ENCODE measurements at places on chromosomes 12 and 14.

DNA sequence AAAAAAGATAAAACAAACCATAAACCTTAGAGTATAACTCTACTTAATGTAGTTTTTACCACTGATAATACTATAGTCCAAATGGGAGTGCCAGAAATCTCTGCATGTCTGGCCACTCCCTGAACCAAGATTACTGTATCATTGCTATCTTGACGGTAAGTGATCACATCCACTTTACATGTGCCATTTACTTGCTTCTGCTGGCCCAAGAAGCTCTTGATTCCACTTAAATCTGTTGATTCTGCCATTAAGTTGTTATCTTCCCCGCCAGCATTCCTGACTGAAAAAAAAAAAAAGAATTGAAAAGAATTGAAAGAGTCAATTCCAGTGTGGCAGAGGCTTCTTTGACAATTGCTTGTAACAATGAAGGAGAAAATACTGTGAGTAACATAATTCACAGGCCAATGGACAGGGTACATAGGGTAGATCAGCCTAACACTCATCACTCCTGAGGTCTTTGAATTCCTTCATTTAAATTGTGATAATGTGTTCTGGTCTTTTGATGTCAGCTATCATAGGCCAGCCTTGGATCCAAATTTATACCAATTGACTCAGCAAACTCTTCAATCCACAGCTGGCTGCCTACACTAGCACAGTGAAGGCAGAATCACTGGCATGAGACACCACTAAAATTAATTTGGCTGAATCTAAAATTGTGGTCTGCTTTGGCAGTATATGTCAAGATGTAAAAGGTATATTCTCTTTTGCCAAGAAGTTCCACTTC is 665.2 kb upstream of the FLRT2 start:
- no peak for DNase-seq

DNA sequence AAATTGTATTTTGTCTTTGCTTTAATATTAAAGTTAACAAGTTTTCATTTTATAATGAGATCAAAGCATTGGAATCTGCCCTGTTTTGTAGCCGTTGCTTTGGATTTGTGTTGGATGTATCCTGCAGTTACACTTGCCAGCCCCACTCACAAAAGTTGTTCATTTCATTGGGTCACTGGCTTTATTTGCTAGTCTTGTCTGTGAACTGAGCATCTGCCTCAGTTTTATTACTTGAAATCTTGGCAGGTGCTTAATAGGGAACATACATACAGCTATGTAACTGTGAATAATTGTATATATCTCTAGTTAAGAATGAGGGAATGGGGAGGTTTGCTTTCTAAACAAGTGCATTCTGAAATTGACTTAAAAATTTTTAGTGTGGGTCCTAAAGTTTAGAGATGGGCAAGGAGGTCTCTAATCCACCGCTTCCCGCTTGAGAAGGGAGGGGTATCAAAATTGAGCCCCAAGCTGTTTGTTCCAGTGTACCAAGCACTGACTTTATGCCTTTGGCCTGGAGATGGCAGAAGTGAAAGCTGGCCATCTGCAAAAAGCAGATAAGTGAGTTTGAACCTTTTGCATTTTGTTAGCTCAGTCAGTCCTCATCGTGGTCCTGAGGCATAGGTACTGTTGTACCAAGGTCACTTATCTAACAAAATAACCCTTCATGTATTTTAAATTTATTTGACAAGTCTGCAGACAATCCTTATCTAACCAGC is 9.3 kb downstream of the EIF5 start:
- no peak for DNase-seq

DNA sequence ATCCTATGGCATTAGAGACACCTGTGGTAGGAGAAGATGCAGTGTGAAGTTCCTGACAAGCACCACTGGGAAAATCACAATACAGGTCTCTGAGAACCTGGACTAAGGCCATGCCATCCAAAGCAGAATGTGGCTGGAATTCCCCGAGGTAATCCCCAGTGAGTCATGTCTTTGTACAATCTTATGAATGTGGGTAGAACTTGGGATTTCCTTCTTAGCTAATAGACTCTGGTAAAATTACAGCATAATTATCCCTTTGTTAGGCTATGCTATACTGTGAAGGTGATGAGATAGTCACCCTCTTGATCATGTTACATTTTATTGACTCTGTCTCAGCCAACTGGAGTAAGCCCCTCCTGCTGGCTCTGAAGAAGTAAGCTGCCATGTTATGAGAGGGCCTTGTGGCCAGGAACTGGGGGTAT is 224.3 kb upstream of the DCN start:
- DNase-seq = no peak

DNA sequence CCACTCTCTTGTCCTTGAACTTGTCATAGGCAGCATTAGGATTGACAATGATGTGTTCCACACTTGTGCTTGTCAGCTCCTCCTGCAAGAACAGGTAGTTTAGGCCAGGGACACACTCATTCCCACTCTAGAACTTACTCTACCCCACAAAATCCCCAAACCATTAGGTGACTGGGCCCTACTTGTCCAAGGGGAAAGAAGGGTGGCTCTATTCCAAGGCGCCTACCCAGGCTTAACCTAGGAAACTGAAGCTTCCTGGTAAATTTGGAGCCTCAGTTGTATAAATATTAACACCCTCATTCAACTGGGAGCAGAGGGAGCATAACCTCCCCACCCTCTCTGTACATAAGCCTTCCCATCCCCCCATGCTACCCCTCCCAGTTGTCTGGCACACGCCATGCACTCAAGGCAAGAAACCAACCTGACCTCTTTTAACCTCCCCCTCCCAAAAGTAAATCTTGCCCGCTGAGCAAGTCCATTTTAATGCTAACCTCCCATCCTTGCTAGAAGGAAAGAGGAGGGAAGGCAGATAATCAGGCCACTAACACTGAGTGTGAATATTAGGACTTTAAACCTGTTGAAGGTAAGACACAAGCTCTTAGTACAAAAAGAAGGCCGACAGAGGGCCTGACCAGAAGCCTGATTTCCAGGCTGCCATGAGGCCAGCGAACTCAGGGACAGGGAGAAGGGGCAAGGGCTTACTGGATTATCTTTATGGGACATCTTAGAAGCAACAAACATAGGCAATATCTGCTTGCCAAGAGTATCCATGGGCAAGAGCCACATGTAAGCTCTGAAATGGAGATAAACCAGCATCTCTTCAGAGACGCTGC is 11.0 kb downstream of the DCTN2 start:
- no peak for DNase-seq

DNA sequence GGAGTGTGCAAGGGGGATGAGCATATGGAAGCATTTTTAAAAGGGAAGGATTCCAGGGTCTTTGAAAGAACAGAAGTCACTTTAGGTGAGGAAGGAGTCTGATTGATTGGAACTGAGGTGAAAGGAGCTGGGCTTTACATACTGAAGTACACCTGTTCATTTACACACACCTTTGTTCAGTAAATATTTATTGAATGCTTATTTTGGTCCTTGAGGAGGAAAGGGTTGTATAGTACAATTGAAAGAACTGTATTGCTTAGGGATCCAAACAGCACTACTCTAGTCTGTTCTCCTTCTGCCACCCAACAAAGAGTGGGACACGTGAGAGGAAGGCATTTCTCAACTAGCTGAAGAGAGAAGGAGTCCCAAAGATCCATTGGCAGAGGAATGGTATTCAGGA is 63.9 kb downstream of the APAF1 start:
- DNase-seq = no peak

GRCh38 chr14:24705840-24706239 is 71.8 kb upstream of the GZMB start:
- DNase-seq = peak; percentile 58

- DNase-seq = no peak
These were observed 41.5 kb downstream of the KCTD10 start for GRCh38 chr12:109435428-109436187.

GRCh38 chr12:110782094-110782493 is 39.4 kb upstream of the PPP1CC start:
- no peak for DNase-seq

- no peak for DNase-seq
These were observed 9.5 kb downstream of the ARL6IP4 start for GRCh38 chr12:122989874-122990419.

GRCh38 chr14:93785423-93785822 is 2.9 kb downstream of the PRIMA1 start:
- DNase-seq = no peak

- no peak for DNase-seq
These were observed 137.7 kb upstream of the FGD4 start for GRCh38 chr12:32261638-32262037.

Measured in suppressor macrophage (primary cell).